IMR-90 (cell line): ENCODE measurements at places on chromosomes 7 and 10. TPM values are rescaled to one million over a fixed set of nuclear protein-coding genes. Genes with fewer than 3 reads are reported as not detected.

DNA sequence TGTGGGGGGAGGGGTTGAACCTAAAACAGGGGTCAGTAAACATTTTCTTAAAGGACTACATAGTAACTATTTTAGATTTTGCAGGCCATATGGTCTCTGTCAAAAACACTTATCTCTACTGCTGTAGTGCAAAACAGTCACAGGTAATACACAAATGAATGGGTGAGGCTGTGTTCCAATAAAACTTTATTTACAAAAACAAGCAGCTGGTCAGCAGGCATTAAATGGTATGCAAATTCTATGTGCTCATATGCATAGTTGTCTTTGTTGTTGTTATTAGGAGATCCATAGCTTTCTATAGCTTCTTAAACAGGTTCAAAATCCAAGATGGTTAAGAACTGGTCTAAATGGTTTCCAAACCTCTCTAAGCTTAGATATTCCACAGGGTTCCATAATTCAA, 302.6 kb downstream of the RNLS start:
- DNase-seq: no peak

DNA sequence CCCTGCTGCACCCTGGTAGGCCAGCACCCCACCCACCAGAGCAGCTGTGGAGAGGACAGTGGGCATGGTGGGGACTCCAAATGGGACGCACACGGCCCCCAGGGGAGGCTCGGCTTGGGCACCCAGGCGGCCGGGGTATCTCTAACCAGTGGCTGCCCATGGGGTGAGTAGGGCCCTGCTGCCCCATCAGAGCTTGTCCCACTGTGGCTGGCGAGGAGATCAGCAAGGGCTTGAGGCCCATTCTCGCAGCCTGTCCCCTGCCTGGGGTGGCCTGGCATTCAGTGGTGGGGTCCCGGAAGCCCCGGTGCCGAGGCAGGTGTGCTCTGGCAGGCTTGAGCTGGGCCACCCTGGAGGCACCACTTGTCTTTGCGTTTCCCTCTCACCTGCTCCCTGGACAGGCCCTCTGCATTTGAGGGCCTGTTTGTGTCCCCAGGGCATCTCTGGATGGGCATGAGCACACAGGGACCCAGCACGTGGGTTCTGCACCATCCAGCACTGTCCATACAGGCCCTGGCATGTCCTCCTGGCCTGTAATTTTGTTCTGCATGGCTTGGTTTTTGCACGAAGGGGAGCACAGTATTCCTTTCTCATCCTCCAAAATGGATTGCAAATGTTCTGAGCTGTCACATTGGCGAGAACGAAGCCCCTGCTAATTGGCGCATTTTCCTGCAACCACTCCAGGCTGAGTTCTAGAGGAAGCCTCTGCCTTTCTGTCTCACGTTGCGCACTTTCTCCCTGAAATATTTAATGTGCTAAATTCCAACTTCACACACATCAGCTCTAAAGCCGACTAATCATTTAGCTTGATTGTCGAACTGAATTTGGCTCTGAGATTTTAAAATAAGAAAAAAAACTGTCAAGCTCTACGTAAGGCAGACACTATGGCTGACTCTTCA, 27.2 kb downstream of the PWWP2B start:
- no peak for DNase-seq

Gene CFAP43
- 0.05 and 0.07 TPM in 2 replicates for polyA plus RNA-seq

Gene GATAD1
- polyA plus RNA-seq: 12.2 and 15.2 TPM in 2 replicates
